HTR-8/SVneo (cell line): ENCODE measurements at places on chromosomes 1 and 21.

- no peak for DNase-seq
Measured at GRCh38 chr1:182301026-182301436, 90.6 kb downstream of the GLUL start.

GRCh38 chr1:27931759-27932158, 3.0 kb upstream of the SMPDL3B start:
- DNase-seq: no peak

- DNase-seq: no peak
Measured at GRCh38 chr1:183871601-183872000, 66.7 kb downstream of the RGL1 start.

DNA sequence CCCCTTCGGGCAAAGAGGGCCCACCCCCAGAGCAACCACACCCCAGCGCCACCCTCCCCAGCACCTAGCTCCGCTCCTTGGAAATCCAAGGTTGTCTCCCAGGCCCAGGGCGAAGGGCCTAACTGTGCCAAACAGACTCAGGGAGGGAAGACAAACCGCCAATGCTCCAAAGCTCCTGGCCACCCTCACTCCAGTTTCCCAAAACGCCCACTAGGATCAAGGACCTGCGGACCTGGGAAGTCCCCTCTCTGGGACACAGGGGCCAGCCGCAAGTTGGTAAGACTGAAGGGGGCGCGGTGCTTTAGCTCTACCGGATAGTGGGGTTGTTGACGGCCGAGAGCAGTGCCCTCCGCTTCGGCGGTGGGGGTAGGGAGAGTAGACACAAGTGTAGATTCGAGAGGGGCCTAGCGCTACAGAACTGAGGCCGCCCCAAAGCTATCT, 581 bp downstream of the IRF6 start:
- no peak for DNase-seq

- no peak for DNase-seq
Measured at GRCh38 chr1:231814021-231814420, 187.4 kb downstream of the DISC1 start.

DNA sequence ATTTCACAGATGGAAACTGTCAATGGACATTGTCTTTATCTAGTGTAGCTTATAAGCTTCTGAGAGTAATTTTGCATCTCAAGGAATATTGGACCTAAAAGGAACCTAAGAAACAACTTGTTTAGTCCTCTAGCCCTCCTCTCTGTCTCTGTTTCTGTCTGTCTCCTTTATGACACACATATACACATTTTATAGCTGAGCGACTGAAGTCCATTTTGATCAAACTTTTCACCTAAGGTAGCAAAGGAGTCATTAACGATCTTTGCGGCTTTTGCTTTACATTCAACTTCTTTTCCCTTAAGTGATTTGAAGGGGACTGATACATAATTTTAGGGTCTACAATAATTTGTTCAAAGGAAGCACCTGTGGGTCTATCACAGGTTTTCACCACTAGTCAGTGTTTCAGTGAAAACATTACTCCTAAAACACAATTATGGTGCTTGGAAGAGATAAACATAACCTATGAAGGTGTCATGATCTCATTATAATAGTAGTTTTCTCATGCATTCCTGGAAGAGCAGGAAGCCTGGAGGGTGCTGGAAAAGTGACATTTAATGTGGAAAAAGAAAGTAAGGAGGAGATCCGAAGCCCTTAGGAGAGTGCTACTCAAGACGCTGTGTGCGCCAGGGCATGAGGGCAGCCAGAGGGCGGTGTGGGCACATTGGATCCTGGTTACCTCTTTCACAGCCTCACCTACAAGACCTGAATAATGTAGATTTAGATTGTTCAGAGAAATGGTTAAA, 248.6 kb downstream of the DNM3 start:
- peak; percentile 28 for DNase-seq

GRCh38 chr1:106962591-106962990, 93.9 kb upstream of the PRMT6 start:
- no peak for DNase-seq
